ENCODE measurements at places on chromosomes 3 and 15.

GRCh38 chr15:25057574-25057973, 102.8 kb downstream of the SNRPN start:
- no peak for DNase-seq

DNA sequence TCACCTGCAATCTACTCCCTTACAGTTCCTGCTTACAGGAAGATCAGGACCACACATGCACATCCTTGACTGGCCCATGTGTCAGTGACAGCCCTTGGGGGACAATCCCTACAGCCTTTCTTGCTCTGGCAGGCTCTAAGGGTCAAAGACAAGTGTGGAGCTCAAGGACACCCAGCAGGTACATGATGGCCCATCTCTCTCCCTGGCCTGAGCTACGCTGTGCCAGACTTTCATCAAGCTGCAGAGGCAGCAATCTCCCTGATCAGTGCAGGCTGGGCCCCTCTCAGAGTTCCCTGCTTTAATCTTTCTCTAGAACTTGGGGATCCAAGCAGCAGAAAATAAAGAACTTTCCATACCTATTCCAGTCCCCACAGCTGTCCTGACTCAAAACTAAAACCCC, 2.6 kb downstream of the SEMA7A start:
- no peak for DNase-seq

GRCh38 chr3:197021231-197021630, 8.4 kb downstream of the MELTF start:
- no peak for DNase-seq

DNA sequence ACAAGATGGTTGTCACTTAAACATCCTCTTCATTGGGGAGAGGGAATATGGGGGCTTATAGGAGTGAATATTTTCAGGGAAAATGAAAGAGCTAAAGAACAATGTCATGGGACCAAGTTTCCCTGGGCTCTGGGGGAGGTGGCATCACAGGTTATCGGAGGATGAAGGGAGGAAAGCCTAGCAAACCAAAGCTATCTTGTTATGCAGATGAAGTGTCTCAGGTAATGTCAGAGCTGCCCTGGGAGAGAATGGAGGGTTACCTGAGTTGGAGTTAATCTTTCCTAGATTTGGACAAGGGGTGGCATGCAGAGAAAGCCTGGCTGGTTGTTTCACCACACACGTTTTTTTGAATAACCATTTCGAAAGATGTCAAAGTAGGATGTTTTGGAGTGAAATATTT, 308.1 kb upstream of the ATP10A start:
- DNase-seq = no peak

- no peak for DNase-seq
These were observed 76.6 kb upstream of the CPOX start for GRCh38 chr3:98670020-98670419.

DNA sequence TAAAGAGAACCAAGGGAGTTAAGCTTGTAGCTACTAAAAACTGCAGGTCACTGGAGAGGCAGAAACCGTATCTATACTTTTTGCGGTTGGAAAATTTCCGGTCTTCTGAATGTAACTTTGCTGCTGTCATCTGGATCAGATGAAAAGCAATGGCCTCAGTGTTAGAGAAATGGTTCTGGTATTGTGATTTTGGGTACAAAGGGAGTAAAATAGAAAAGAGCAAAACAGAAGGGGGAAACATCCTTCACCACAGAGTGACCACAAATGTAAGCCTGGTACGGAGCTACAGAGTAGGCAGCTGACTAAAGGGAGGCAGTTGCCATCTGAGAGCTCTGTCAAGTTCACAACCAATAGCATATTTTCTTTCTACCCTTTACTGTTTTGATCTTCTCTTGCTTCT, 5.6 kb downstream of the CD96 start:
- DNase-seq = no peak

- no peak for DNase-seq
These were observed 59.5 kb upstream of the SUCLG2 start for GRCh38 chr3:67713764-67714469.

- no peak for DNase-seq
These were observed 35.7 kb upstream of the PRR20G start for GRCh38 chr3:127323581-127323980.

DNA sequence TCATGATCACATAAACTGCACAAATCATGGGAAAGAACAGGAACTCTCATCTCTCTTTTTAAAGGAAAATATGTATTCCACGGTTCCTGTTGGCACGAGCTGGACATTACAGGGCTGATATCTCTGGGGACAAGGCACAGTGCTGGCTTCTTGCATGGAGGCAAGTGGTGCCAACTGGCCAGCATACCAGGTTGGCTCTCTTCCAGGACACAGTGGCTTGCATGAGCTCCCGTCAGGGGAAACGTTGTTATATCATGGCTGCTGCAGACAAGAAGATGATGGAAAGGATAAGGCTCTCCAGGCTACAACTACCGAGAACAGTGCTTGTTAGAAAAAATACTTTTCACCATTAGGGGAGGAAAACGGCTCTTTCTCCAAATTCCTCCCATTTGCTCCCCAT, 283.9 kb downstream of the RORA start:
- no peak for DNase-seq

DNA sequence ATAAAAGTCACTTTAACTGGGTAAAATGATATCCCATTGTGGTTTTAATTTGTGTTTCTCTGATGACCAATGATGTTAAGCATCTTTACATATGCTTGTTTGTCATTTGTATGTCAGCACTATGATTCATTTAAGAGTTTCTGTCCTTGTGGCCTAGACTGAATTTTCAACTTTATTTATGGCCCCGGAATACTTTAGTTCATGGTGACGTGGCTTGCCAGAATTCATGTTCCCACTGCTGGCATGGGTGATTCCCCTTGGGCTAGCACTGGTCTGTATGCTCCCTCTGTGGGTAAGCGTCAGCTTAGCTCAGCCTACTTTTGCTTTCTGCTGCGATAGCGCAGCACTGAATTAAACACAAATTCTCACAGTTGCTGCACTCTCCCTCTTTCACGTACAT, 436.3 kb upstream of the SGO1 start:
- no peak for DNase-seq

GRCh38 chr15:64236156-64236894, 73.5 kb upstream of the PPIB start:
- no peak for DNase-seq

GRCh38 chr15:101012326-101013200, 93.4 kb downstream of the LRRK1 start:
- no peak for DNase-seq

DNA sequence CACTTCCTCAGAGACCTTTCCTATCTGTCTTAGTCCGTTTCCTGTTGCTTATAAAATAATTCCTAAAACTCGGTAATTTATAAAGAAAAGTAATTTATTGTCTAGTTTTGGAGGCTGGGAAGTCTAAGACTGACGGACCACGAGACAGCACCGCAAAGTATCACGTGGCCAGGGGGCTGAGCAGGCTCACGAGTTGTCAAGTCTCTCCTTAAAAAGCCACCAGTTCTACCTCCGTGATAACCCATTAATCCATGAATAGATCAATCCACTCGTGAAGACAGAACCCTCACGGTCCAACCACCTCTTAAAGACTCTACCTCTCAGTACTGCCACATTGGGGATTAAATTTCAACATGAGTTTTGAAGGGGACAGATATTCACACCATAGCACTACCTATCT, 821 bp downstream of the LINS1 start:
- no peak for DNase-seq

DNA sequence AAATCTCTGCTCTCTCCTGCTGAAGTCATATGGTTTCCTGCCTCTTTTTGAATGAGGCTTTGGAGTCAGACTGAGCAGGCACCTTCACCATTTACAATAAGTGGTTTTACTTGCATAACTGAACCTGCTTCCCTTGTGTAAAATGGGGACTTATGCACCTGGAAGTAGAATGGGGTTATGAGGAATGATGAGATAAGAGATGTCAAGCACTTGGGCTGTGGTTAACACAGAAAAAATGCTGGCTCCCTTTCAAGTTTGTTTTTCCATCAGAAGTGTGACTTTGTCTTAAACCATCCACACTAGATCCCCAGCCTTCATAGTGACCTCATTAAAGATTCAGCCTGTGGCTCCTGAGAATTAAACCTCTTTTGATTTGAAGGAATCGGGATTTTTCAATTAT, 5.2 kb downstream of the EXOSC7 start:
- no peak for DNase-seq

- DNase-seq = no peak
These were observed 43.2 kb downstream of the P3H2 start for GRCh38 chr3:190077395-190078045.

GRCh38 chr3:156593814-156594213, 38.9 kb upstream of the SSR3 start:
- no peak for DNase-seq

DNA sequence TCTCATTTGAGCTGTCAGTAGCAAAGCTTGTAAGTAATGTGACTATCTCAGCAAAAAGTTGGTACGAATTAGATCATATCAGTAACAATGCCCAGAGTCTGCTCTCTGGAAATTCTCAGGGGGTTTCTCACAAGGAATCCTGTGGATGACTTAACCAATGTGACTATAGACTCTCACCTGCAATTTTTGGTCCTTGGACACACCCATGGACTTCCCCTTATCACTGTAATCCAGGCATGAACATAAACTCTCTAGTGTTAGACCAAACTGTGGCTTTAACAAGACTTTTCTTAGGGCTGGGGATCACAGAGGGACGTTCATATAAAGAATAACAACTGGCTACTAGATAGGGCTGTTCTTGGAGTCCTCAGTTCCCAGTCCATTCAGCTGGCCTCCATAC, 3.9 kb upstream of the ZNF80 start:
- no peak for DNase-seq

- peak; percentile 49 for DNase-seq
These were observed 43.7 kb downstream of the LRRC49 start for GRCh38 chr15:70936326-70936725.

DNA sequence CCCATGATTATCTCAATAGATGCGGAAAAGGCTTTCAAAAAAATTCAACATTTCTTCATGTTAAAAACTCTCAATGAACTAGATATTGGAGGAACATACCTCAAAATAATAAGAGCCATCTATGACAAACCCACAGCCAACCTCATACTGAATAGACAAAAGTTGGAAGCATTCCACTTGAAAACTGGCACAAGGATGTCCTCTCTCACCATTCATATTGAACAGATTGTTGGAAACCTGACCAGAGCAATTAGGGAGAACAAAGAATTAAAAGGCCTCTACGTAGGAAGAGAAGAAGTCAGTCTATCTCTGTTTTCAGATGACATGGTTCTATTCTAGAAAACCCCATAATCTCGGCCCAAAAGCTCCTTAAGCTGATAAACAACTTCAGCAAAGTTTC, 274.5 kb upstream of the MANF start:
- no peak for DNase-seq

DNA sequence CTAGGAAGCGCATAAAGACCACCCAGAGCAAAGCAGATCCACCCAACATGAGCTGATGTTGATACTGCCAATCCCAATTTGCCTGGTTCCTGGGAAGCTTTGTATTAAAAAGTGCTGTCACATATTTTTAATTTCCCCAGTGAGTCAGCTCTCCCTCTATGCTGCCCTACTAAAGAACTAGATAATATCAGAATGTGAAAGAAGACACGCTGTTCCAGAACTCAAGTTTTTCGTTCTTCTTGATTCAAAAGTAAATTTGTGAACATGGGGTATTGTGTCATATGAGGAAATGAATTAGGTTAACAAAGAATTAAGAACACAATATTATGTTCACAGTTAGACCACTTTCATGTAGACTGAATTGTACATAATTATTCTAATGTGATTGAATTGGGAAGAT, 734.2 kb upstream of the ALCAM start:
- DNase-seq = no peak

- DNase-seq = no peak
These were observed 271.0 kb downstream of the EDEM1 start for GRCh38 chr3:5458526-5458925.

- DNase-seq = no peak
These were observed 60.6 kb upstream of the RPL35A start for GRCh38 chr3:197889204-197889930.
